ENCODE measurements at places on chromosomes 1 and 21.

GRCh38 chr21:34299168-34299539 is 64.7 kb upstream of the KCNE2 start:
- no peak for DNase-seq

DNA sequence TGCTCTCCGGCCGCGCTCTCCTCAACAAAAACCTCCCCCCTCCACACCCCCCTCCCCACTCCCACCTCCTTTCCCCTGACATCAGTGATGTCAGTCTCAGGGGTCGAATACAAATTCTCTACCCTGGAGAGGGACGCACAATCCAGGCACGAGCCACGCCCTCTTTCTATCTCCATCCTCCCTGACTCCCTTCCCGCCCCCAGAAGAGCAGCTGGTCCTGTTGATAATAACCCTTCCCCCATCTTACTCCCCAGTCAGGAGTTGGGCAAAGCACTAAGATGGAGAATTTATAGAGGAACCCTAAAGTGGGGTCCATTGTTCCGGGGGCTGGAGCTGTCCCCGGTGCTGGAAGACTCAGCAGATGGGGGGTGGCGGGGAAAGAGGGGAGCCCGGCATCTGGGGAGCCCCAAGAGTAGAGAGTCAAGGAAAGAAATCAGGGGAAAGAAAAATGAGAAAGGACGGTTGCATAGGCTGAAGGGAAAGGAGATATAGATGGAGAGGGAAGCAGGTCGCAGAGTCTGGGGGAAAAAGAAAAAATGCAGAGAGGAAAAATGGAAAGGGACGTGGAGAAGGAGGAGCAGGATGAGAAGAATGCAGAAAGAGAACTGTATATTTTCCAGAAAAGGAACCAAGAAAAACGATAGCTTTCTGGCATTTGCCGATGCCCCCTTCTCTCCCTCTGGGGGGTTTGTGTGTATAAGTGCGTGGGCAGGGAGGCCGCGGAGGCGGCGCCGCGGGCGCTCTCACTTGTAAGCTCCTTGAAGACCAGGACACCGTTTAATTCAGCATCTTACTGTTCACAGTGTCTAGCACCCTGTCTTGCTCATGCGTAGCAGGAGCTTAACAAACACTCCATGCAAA is at the start of gene CELF3:
CELF3 (minus strand) TSS at position 33 of the 861 bp plus-strand sequence. CDS start 783 bp downstream, outside the sequence.
- no peak for DNase-seq

- no peak for DNase-seq
These were observed 416.9 kb upstream of the USP24 start for GRCh38 chr1:55632058-55632457.

GRCh38 chr21:37615962-37616361 is 249.4 kb downstream of the DYRK1A start:
- DNase-seq: no peak

GRCh38 chr1:227732586-227733308 is 2.4 kb downstream of the JMJD4 start:
- no peak for DNase-seq

DNA sequence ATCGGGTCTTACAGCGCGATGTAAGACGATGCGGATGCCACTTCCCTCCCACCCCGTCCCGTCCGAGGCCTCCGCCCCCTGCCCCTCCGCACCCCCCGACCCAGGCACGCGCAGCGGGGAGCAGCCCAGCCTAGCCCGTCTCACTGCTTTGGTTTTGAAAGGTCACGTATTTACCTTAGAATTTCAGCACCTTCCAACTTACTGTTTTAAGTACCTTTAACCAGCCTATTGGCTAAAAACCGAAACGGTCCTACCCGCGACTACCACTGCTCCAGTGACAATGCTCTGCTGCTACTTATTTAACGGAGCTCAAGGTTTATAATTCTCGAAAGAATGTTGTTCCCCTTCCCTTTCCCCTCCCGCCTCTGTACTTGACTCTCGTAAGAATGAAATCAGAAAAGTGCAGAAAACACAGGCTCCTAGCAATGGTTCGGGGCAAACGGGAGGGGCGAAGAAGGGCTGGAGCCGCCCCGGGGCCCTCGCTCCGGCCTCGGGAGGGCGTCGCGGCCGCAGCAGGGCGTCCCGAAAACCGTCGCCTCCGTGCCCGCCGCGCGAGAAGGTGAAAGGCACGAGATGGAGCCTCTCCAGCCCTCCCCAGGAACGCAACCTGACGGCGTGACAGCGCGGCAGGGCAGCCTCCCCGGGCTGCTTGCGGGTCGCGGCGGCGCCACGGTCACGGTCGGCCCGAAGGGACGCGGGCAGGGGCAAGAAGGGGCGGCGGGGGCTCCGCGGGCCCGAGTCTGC is 667 bp downstream of the TMEM50B start:
- peak; percentile 21 for DNase-seq

DNA sequence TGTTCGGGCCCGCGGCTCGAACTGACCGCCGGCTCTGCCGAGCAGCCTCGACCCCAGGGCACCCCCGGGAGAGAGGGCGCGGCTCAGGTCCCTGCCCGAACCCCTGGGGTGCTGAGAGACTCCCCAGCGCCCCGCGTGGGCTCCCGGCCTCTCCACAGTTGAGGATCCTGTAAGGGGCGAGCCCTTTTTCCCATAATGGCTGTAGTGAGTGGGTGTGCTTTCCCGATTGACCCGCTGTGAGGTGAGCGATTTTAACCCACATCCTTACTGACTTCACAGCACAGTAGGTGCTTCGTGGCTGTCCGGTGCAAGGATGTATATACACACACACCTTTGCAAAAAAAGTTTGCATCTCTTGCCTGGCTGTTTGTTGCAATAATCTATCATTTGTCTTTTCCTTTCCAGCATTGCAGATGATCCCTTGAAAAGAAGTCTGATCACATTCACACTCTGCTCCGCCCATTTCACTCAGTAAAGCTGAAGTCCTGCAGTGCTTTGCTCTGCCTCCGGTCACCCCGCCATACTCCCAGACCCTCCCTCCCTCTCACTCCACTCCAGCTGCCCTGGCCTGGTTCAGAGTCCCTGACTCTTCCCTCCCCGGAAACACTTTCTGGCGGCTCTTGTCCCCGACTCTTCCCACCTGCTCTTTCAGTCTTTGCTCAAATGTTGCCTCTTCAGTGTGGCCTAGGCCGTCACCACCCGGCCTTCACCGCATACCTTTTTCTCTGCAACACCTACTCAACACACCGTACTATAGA is 955 bp upstream of the UBE2G2 start:
- no peak for DNase-seq

DNA sequence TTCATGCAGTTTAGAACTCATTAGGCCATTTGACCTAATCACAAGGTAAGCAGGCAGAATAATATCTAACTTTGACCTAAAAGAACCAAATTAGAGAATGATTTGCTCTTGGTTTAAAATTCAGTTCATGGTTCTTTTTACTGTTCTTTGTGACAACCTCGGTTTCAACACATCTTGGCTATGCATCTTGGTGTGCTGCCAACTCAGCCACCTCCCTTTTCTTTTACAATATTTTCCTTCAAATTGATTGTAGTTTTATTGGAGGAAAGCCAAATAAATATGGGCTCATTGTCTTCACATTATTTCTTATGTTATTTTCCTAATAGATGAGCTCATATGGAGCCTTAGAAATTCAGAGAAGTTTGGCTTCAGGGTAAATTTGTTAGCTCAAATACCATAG is 338.3 kb downstream of the SIPA1L2 start:
- DNase-seq: no peak

Data from CD4-positive, alpha-beta T cell treated with Interleukin-6 at 100 ng/mL for 8 hours (primary cell).